Suppressor macrophage treated with lipopolysaccharide for 4 hours (primary cell): ENCODE measurements at places on chromosomes 13 and 19.

GRCh38 chr19:36773223-36773579, 594 bp upstream of the ZNF850 start:
- DNase-seq = no peak

GRCh38 chr19:7650148-7650547, 13.2 kb downstream of the STXBP2 start:
- DNase-seq = no peak

- DNase-seq = peak; percentile 33
These were observed 55.2 kb downstream of the ELF1 start for GRCh38 chr13:40963927-40964326.

DNA sequence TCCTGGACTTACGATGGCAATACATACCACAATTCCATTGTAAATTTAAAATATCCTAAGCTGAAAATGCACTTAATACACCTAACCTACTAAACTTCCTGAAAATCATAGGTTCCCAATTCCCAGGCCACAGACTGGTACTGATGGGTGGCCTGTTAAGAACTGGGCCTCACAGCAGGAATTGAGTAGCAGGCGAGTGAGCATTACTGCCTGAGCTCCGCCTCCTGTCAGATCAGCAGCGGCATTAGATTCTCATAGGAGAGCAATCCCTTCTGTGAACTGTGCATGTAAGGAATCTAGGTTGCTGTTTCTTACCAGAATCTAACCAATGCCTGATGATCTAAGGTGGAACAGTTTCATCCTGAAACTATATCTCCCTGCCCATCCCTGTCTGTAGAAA, 1670.2 kb upstream of the PCDH20 start:
- DNase-seq = no peak

DNA sequence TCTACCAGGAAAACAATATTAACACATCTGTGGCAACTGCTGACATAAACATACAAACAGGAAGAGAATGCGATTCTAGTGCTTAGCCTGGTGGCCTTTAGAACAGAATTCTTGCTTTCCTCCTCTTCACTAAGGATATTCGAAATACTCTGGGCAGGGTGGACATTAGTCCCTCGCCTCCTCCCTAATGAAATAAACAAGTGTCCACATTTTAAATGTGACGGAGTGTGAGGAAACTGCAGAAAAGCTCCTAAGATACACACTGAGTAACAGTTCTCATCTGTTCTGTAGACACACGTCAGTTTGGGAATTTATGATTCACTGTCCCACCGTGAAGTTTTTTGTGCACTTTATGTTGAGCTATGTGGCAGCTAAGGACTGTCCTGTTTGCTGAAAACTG, 639 bp downstream of the STARD13 start:
- DNase-seq = peak; percentile 49

GRCh38 chr13:21548577-21548976, 55.4 kb downstream of the MICU2 start:
- no peak for DNase-seq

- no peak for DNase-seq
These were observed 66.1 kb downstream of the LHFPL6 start for GRCh38 chr13:39536906-39537305.

DNA sequence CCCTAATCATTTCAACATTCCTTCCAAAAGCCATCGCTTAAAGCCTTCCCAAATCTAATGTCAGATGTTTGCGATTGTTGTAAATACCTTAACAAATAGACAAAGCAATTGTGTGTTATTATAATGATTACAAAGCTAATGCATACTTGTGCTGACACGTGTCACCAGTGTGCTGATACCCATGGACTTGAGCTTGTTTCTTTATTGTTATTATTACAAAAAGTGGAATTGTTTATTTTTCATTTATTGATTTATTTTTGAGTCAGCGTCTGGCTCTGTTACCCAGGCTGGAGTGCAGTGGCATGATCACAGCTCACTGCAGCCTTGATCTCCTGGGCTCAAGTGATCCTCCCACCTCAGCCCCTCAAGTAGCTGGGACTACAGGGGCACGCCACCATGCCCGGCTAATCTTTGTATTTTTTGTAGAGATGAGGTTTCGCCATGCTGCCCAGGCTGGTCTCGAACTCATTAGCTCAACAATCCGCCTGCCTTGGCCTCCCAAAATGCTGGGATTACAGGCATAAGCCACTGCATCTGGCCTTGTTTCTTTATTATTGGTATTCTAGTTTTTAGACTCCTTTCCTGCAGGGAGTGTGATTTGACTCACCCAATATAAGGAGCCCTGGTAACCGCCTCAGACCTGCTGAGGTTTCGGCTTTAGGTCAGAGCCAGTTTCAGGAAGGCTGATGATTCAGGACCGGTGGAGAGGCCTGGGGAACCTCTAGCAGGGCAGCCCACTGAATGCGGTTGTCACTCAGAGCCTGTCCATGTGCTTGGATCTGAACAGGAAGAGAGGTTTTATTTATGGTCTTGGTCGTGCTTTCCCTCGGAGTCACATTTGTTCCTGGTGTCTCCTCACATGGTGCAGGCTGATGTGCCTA, 2.1 kb upstream of the FBXO17 start:
- DNase-seq = no peak
